ENCODE measurements at places on chromosomes 11 and 22. TPM values are rescaled to one million over a fixed set of nuclear protein-coding genes. Genes with fewer than 3 reads are reported as not detected.

The NR1H3 gene
- total RNA-seq, result 8.9 TPM

The HIKESHI gene
- total RNA-seq, result 48.9 TPM

The OR51B6 gene
- not detected for total RNA-seq

The CARNS1 gene
- not detected for total RNA-seq

The HYLS1 gene
- 7.2 TPM for total RNA-seq

The SYTL2 gene
- total RNA-seq, result 2.4 TPM

The TKFC gene
- 35.8 TPM for total RNA-seq

The SLC7A4 gene
- total RNA-seq, result 2.0 TPM

The TMEM25 gene
- total RNA-seq, result 32.8 TPM

The CCDC86 gene
- total RNA-seq, result 34.1 TPM

The CARD16 gene
- 0.85 TPM for total RNA-seq

The TEAD1 gene
- total RNA-seq, result 37.2 TPM

The LGR4 gene
- 45.8 TPM for total RNA-seq

The CCDC87 gene
- 0.23 TPM for total RNA-seq

The OR5A1 gene
- total RNA-seq, result not detected

The CATSPERZ gene
- 0.63 TPM for total RNA-seq

The TPBGL gene
- total RNA-seq, result not detected

The HEPHL1 gene
- total RNA-seq, result 0.79 TPM

The GSTT2B gene
- total RNA-seq, result 2.1 TPM

The IL17REL gene
- not detected for total RNA-seq

The TANGO2 gene
- 18.9 TPM for total RNA-seq

The EIF4G2 gene
- 535 TPM for total RNA-seq

The CYP2D6 gene
- total RNA-seq, result 0.28 TPM

The KDM4E gene
- not detected for total RNA-seq

The SSRP1 gene
- total RNA-seq, result 148 TPM

The HBB gene
- not detected for total RNA-seq

The GPR83 gene
- 0.07 TPM for total RNA-seq

The SPDYC gene
- total RNA-seq, result not detected

The TRIM5 gene
- 26.6 TPM for total RNA-seq

The PRG2 gene
- not detected for total RNA-seq

The YDJC gene
- total RNA-seq, result 107 TPM

The PHOX2A gene
- not detected for total RNA-seq

The CDC45 gene
- total RNA-seq, result 28.6 TPM

The PRG3 gene
- total RNA-seq, result not detected

The ANO5 gene
- total RNA-seq, result not detected

The ZBTB44 gene
- 20.2 TPM for total RNA-seq

The SCGB1D2 gene
- not detected for total RNA-seq

The AIFM3 gene
- 0.56 TPM for total RNA-seq

The FOLR1 gene
- total RNA-seq, result not detected

The SCUBE2 gene
- not detected for total RNA-seq

The SMC1B gene
- not detected for total RNA-seq

The SCGB2A2 gene
- total RNA-seq, result not detected

The IL18 gene
- 62.4 TPM for total RNA-seq

The MYBPC3 gene
- total RNA-seq, result not detected

The GP1BB gene
- total RNA-seq, result 15.0 TPM

The OOSP1 gene
- total RNA-seq, result not detected

The F2 gene
- total RNA-seq, result not detected

The LRRN4CL gene
- 0.28 TPM for total RNA-seq

The TBC1D10A gene
- 32.6 TPM for total RNA-seq

The C11orf86 gene
- total RNA-seq, result not detected

The MS4A14 gene
- total RNA-seq, result not detected

The TBX10 gene
- not detected for total RNA-seq

The KIF18A gene
- total RNA-seq, result 4.6 TPM

The ARL14EP gene
- total RNA-seq, result 7.9 TPM

The CABP4 gene
- not detected for total RNA-seq

The MUC15 gene
- total RNA-seq, result 5.2 TPM

The OR2AG1 gene
- total RNA-seq, result not detected

The OR10AG1 gene
- not detected for total RNA-seq

The SLC22A25 gene
- total RNA-seq, result not detected

The CDKN1C gene
- 5.7 TPM for total RNA-seq
